ENCODE measurements at places on chromosomes 2 and 18. TPM values are rescaled to one million over a fixed set of nuclear protein-coding genes. Genes with fewer than 3 reads are reported as not detected.

DNA sequence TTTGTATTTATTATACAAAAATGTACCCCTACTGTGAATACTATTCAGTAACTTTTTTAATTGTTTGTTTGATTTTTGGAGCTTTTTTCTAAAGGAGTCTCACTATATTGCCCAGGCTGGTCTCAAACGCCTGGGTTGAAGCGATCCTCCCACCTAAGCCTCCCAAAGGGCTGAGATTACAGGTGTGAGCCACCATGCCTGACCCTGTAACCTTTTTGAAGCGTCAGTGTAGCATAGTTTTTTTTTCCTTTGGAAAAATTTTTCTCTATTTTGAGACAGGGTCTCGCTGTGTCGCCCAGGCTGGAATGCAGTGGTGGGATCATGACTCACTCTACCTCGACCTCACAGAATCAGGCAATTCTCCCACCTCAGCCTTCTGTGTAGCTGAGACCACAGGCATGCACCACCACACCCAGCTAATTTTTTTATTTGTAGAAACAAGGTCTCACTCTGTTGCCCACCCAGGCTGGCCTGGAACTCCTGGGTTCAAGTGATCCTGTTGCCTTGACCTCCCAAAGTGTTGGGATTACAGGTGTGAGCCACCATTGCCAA, 2.0 kb downstream of the GMCL1 start:
- DNase-seq, result no peak

- no peak for DNase-seq
These were observed 36.7 kb downstream of the SLC9A4 start for GRCh38 chr2:102509749-102510148.

- DNase-seq, result no peak
These were observed 3.5 kb downstream of the CNDP2 start for GRCh38 chr18:74499633-74500032.

GRCh38 chr2:73264332-73264606, 20.0 kb downstream of the FBXO41 start:
- DNase-seq, result no peak

DNA sequence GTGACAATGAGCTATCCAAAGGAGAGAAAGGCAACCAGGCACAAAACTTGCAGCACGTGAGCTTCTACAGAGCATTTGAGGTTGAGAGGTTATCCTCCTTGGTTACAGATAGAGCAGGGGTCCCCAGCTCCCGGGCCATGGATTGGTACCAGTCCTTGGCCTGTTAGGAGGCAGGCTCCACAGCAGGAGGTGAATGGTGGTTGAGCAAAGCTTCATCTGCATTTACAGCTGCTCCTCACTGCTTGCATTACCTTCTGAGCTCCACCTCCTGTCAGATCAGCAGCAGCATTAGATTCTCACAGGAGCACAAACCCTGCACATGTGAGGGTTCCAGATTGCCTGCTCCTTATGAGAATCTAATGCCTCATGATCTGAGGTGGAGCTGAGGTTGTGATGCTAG, 57.8 kb upstream of the ST8SIA3 start:
- DNase-seq, result no peak

DNA sequence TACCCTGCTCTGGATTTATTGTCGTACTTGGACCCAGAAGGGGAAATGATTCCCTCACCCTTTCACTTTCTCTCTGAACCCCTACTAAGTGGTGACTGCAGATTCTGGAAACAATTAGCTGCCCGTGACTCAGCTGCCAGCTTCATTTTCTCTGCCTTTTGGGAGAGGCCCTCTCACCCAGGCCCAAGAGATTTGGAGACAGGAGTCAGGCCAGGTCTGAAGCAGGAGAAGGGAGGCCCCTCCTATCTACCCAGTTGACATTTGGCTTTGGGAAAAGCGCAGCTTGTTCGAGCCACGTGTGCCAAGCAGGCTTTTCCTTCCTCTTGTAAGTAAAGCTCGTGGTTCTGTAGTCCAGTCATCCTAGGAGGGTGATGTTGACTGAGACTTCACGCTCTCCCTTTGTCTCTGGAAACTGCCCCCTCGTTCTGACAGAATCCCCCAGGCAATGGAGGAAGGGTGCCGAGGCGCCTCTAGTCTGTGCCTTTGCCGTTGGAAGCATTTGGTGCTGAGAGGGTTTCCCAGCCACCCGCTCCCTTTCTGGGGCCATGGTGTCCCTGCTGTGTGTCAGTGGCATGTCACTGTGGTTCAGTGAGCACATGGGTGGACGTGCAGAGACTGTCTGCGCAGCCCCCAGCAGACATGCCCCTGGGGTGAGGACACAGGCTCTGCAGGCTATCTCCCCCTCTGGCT, 8.6 kb downstream of the OXER1 start:
- DNase-seq, result no peak

GRCh38 chr18:2846636-2847316, at the start of gene EMILIN2:
EMILIN2 (plus strand) TSS chr18:2847006; CDS start chr18:2847189, 183 bp downstream.
- no peak for DNase-seq

GRCh38 chr2:44168681-44169154, at the start of gene PPM1B:
PPM1B (plus strand) TSS chr2:44168875; CDS start chr2:44201200, 32,325 bp downstream.
- peak; percentile 100 for DNase-seq

DNA sequence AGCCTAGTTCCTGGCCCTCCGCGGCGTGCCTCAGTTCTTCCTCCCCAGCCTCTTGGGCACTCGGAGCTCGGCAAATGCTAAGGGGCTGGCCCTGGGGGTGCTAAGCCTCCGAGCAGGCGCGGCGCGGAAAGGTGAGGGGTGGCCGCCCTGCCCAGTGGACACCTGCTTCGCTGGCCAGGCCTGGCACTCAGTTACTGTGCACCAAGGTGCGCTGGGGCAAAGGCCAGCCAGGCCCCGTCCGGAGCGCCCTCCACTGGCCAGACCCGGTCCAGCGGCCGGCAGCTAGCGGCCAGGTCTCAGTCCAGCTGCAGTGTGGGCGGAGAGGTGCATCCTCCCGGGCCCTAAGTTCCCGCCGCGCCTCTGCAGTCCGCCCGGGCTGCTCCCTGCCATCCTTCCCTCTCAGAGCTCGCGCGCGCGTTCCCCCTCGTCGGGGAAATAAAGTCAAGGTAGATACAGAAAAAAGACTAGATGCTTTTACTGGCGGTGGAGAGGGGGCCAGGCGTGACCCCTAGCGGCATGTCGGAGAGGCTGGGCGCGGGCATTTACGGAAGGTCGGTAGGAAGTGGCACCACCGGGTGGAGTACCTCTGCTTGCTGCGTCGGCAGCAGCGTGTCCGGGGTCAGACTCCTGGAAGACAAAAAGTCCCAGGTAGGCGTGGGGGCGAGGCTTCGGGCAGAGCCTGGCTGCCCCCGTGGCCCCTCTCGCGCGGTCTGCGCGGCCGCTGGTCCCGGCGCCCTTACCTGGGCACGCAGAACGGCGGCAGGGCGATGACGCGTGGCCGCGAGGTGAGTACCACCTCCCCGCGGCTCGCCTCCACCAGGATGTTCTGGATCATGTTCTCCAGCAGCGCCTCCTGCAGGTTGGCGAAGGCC, 9.4 kb upstream of the CRYBA2 start:
- DNase-seq, result no peak

- DNase-seq, result no peak
These were observed 94.1 kb upstream of the THOC1 start for GRCh38 chr18:361941-362310.

DNA sequence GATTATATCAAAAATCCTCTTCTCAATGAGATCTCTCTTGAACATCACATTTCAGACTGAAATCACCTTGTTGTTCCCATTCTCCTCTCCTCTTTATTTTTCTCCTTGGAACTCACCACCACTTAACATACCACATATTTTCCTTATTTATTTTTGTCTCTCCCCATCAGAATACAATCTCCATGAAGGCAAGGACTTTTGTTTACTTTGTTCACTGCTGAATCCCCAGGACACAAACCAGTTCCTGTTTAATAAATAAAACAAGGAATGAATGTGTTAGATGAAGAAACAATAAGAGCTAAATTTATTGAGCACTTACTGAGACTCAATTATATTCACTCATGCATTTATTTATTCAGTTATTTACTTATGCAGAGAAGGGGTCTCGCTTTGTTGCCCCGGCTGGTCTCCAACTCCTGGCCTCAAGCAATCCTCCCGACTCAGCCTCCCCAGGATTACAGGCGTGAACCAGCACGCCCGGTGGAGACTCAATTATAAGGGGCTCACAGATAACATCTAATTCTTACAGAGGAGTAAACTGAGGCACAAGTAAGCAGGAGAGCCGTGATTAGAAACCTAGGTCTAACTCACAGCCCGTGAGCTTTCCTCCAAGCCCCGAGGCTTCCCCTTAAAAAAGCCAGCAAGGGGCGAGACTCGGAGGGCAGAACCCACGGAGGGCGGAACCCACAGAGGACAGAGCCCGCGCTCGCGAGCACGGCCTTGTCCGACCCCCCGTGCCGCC, 616 bp upstream of the TAF1B start:
- DNase-seq, result no peak

GRCh38 chr2:217326238-217327022, 466.6 kb upstream of the TNP1 start:
- DNase-seq, result no peak

DNA sequence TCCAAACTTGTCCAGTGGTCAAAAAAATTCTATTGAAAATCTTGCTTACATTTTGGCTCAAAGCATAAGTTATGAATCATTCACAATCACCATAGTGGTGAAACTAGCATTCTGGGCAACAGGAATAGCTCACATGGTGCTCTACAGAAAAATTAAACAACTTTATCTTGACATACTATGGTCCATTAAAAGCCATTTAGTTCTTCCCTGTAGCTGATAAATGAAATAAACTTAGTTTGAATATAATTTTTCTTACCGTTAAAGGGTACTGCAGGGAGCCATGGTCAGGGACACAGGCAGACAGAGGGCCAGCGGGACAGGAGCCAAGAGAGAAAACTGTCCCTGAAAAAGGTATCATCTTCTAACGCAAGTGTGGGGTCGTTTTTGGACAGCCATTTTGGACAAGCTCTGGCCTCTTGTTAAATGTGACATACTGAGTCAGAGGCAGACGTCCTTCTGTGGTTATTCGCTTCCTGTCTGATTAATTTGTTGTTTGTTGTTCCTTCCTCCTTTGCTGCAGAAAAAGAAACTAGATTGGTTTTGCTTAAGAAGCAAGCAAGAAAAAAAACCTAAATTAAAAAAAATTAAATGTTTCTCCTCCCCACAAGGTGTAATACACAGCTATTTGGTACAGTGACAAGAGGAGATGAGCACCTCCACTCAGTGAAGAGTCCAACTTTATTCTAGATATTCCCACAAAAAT, at the start of gene WIPF1:
Gene WIPF1, minus strand, starts transcription at position 460 of the 703 bp plus-strand sequence. CDS start 12,231 bp downstream, outside the sequence.
- no peak for DNase-seq

DNA sequence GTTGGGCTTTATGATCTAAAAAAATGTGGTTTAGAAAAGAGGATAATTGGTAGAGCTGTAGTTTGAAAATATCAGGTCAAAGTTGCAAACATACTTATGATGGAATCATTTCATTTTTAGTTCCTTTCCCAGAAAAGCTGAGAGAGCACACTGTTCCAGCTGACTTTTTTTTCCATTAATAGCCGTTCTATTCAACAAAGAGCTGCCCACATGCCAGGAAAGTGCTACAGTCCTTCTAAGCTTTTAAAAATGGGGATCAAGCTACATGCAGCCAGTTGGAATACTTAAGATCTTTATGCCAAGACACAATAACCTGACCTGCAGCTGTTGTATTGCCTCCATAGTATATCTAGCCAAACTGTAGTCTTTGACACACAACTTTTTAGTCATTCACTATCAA, 111.5 kb downstream of the GALNT3 start:
- no peak for DNase-seq

DNA sequence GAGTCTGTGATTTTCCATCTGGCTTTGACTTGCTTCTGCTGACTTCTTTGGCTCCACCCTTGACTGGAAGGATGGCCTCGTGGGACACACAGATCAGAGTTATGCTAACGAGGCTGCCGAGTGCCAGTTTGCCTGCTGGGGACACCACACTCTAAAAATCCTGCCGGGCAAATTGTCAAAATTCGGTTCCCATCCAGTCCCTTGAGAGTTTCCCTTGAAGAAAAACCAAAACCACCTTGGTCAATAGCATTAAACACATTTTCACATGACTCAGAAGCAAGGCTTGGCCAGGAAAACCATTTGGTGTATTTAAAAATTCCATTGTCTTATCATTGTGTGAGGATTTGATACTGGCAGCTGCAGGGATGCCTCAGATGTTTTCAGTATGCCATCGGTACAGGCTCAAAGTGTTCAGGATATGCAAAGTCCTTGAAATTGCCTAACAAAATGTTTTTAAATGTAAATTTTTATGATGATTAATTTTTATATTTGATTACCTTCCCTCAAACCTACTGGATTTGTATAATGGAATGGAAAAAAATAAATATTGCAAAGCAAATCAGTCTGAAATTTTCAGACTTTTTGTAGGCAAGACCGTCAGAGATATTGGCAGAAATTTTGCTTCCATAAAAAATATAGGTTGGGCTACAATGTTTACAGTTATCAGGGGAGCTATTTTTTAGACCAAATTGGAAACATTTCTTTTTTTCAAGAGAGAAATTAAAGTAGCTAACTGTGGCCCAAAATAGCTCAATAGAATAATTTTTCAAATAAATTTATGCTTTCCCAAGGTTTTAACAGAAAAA, 41.6 kb downstream of the KCNE4 start:
- no peak for DNase-seq

- peak; percentile 9 for DNase-seq
These were observed 74.8 kb upstream of the COL5A2 start for GRCh38 chr2:189254268-189254883.

DNA sequence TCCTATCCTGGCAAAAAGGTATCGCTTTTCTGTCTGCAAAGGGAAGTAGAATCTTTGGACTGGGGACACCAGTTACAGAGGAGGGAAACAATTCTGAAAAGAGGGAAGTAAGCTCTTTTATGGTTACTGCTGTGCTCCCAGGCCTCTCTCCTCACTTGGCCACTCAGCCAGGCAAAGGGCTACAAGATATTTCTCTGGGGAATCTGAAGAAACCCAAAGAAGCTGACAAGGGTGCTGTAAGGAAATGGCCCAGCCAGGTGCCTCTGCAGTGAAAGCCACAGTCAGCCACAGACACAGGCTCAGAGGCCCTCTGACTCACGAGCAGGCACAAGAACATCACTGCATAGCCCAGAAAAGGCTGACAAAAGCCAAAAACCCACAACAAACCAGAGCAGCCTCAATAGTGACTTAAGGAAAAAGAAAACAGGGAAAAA, 5.8 kb downstream of the HDLBP start:
- no peak for DNase-seq

- DNase-seq, result no peak
These were observed 27.4 kb downstream of the SLC66A2 start for GRCh38 chr18:79923896-79924585.

- no peak for DNase-seq
These were observed 30.8 kb upstream of the ONECUT2 start for GRCh38 chr18:57404345-57404744.

- DNase-seq, result no peak
These were observed 39.1 kb upstream of the MC4R start for GRCh38 chr18:60411715-60412114.

GRCh38 chr2:160288324-160288723, 88.3 kb upstream of the ITGB6 start:
- no peak for DNase-seq

- no peak for DNase-seq
These were observed 6.5 kb downstream of the TANK start for GRCh38 chr2:161166538-161167409.

Gene ERICH2
- not detected for total RNA-seq

Gene DSG1
- 0.16 TPM for total RNA-seq

Gene CXCR2
- total RNA-seq, result 2.3 TPM

Gene ZNF385B
- total RNA-seq, result 18.4 TPM

Gene ADD2
- 435 TPM for total RNA-seq

Gene KCNG2
- 0.31 TPM for total RNA-seq

Gene PSMA8
- total RNA-seq, result not detected

Gene ACMSD
- total RNA-seq, result not detected

Gene IFIH1
- 4.8 TPM for total RNA-seq

Gene EGR4
- not detected for total RNA-seq

Gene NTSR2
- 0.31 TPM for total RNA-seq

Gene CABYR
- total RNA-seq, result 34.6 TPM

Gene VWA3B
- 0.31 TPM for total RNA-seq

Gene CYP27C1
- 2.2 TPM for total RNA-seq

Gene TRIM43
- total RNA-seq, result not detected

Gene TBR1
- 53.7 TPM for total RNA-seq

Gene GPR55
- total RNA-seq, result not detected
